ENCODE measurements at places on chromosomes 6 and 20.

DNA sequence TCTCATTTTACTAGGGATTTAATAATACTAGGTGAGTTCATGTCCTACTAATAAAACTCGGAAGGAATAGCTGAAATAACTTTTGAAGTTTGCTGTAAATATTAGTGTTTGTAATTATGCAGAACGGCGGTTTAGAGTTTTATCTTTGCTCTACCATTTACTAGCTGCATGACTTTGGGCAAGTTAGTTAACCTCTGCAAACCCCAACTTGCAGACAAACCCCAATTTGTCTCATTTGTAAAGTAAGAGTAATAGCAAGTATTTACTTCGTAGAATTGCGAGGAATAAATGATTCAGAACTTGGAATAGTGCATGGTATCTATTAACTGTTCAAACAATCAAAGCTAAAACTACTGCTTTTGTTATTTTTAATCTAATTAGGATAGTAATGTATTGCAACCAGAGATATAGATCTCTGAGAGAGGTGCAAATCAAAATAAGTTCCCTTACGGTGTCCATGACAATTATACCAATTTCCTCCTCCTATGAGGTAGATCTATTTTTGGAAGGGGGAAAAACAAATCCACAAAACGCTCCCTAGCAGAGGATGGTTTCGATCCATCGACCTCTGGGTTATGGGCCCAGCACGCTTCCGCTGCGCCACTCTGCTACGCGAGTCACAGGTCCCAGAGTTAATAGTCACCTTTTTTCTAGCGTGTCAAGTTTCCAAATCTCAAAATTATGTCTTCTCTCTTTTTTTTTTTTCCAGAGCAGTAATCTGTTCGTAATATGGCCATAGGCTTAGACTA is 35.1 kb upstream of the BTN3A2 start:
- no peak for DNase-seq

GRCh38 chr6:34240329-34241248 is 3.9 kb downstream of the HMGA1 start:
- DNase-seq = no peak

DNA sequence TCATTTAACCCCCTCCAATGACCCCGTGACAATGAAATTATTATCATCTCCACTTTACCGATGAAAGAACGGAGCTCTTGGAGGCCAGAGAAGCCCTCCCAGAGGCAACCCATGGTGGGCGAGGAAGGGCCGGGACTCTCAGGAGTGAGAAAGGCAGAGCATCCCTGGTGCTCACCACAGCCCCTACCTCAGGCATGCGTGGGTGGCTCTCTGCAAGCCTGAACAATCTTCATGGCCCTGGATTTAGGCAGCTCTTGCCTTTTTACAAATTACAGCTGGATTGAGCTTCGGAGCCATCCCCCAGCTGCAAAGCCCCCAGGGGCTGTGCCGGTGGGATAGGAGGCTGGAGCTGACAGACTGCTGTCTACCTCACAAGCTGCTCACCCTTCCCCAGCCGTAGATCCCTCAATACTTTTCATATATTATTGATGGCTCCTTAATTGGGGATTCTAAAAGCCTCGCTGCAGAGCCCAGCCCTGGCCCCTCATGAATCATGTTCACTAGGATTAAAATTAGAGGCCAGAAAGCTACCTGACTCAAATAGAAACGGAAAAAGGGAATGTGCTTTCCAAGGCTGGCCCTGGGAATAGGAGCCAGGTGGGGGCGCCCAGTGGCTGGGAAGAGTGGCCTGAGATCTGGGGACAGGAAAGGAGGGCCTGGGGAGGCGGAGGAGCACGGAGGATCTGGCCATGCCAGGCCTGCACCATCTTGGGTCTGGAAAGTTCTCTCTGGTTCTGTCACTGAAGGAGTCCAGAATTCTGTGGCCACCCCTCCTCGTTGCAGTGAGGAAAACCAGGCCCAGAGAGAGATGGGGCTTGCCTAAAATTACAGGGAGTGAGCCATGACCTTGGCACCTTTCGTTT is 29.1 kb downstream of the CPNE5 start:
- no peak for DNase-seq

- no peak for DNase-seq
Measured at GRCh38 chr6:132725471-132725870, 11.6 kb upstream of the VNN1 start.

DNA sequence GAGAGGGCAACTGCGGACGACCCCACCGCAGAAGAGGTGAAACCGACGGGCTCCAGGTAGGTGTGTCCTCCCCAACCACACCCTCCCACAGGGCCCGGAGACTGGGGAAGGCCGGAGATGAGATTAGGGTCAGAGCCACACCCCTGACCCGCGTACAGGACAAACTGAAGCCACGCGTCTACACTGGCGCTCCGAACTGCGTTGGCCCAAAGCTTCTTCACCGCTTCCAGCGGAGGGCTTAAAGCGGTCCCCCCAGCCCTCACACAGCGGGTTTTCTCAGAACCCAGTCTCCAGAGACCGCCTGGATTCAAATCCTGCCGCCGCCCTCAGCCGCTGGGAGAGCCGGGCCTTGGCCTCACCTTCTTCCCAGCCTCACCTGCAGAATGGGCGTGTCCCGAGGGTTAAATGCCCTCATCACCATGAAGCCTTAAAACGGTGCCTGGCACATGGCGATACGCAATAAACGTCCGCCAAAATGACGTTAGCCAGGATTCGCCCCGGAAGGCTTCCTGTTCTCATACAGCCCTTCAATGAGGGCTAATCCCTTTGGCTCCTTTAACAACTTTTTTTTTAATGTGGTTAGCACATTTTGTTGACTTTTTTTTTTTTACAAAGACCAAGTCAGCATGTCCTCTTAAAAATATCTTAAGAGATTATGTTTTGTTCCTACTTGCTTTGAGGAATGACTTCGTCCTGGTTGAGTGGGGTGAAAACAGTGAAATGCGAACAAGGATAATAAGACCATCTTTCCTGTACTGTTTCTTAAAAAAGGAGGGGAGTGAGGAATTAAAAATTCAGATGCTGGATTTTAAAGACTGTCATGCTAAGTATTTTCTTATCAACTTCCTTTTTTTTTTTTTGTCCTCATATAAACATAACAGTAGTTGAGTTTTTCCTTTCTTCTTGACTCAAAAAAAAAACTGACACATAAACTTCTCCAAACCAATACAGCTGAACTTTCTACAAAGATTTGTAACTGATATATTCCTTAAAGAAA is 15.1 kb upstream of the ZNF217 start:
- no peak for DNase-seq

GRCh38 chr6:160634706-160635105 is 29.4 kb downstream of the LPA start:
- DNase-seq = peak; percentile 100

DNA sequence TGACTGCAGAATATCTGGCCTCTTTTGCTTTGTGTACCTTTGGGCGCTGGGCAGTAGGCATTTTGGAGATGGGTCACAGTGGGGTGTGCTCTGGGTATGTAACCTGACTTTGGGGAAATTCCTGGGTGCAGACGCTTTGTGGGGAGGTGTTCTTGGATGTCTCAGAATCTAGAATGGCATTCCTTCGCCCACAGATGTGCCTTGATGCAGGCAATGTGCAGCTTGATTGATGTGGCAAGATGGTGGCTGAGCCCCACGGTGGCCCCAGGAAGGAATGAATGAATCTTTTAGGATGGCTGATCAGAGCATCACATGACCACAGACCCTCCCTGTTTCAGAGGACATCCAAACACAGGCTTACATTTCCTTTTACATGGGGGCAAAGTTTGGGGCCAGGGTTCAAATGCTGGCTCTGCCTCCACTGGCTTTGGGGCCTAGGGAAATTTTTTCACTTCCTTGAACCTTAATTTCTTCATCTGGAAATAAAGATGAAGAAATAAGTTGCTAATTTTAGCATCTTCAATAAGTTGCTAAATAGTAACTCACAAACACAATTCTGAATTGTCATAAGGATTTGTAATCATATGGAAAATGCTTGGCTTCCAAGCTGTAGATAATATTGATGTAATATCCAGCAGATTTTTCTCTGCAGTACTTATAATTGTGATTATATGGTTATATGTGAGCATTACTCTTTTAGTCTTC is 5.6 kb downstream of the PPP1R16B start:
- DNase-seq = no peak

GRCh38 chr20:52941808-52942207 is 30.4 kb upstream of the TSHZ2 start:
- DNase-seq = no peak

- DNase-seq = peak; percentile 8
Measured at GRCh38 chr20:60959971-60960370, 292.1 kb upstream of the CDH4 start.

DNA sequence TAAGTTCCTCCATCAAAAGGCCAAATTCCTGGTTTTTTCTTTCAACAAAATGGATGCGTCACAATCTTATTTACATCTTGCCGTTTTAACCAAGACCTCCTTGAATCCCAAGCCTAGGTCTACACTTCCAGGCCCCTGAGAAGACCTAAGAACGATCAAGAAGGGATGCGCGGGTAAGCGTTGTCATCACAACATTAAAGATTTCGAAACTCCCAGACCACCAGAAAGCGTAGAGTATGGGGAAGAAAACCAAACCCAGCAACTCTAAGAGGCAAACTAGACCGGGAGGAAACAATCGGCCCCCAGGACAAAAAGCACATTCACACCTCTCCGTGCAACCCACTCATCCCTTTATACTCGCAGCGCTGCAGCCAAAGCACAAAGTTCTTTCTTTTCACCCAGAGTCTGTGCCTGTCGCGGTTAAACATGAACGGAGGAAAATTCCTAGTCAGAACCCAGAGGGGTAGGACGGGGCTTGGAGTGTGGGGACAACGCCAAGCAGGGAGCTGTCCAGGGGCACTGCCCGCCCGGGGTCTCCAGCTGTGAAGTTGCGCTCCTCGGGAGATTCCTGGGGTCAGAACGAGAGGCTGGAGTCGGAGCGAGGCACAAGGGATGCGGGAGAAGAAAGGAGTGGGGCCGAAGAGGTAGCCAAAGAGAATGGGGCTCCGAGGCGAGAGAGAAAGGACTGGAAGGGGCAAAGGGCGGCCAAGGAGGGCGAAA is 725 bp downstream of the OSER1 start:
- DNase-seq = no peak

GRCh38 chr6:118965371-118965770 is 30.4 kb upstream of the MCM9 start:
- no peak for DNase-seq

GRCh38 chr20:2132461-2132901 is 30.9 kb downstream of the STK35 start:
- DNase-seq = no peak

DNA sequence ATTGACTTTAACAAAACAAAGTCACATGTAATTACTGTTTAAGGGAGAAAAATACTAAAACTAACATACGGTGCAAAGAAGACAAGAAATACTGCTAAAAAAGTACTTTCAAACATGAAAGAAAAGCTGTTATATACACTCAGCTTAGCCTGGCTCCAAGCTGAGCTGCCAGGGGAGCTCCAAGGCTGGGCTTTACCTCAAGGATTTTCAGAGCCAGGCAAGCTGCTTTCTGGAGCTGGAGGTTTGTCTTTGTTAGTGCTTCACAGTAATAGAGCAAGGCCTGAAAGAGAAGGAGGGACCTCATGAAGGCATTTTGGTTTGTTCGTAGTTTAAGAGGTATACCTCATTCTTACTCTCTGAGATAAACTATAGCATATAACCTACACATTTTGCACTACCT is 19.6 kb upstream of the ARMH2 start:
- no peak for DNase-seq

- DNase-seq = no peak
Measured at GRCh38 chr20:971346-971745, 30.8 kb downstream of the RSPO4 start.

DNA sequence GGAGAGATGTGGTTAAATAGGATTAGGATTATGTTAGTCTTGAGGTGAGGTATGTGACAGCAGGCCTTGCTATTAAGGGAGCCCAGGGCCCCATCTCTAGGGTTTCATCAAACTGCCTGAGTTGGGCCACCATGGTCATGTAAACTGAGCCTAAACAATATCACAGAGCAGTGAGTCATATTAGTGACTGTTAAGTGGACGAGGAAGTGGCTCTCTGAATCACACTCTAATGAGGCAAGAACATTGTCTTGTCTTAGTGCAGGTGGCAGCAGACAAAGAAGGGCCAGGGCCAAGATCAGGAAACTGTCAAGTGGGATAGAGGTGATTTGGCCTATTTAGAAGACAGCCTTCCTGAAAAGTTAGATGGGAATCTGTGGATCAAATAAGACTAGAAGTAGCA is 23.1 kb downstream of the ENPP3 start:
- no peak for DNase-seq

GRCh38 chr20:36368869-36369268 is 62.7 kb downstream of the DLGAP4 start:
- DNase-seq = no peak

GRCh38 chr6:168039301-168039700 is 39.7 kb downstream of the FRMD1 start:
- DNase-seq = no peak

DNA sequence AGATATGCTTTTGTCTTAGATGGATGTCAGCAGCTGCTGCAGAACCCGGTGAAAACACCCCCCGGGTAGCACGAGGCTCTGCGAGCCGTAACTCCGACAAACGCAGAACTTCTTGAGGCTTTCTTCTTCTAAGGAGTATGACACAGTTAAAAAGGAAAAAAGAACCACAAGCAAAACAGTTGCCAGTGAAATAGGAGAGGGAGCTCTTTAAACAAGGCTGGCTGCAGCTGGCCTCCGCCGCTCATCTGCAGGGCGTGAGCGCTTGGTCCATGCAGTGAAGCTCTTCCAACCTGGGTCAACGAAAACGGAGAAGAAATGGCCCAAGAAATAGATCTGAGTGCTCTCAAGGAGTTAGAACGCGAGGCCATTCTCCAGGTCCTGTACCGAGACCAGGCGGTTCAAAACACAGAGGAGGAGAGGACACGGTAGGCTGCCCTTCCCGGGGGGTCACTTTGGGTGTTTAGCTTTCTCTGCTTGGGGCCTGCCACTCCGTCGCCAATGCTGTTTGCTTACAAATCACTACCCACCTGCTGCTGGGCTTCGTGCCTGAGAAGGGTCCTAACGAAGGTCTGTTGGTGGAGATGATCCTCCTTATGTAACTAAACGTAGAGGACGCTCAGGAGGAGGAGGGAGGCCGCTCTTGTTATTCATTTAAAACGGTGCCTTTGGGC is 13.2 kb downstream of the SYTL3 start:
- DNase-seq = no peak

DNA sequence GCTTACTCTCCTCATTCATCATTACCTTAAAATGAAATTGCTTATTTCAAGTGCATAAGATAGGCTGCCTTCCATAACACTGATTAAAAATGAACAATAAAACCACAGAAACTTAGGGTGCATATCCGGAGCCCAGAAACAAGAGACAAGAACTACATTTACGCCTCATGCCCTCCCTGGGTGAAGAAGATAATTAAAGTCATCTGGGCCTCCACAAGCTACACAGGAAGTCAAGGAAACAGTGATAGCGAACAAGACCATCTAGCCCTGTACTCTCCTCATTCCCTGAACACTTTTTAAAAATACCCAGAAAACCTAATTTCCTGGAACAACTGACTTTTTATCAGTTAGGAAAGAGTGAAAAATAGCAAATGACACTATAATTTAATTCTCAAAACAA is 6.3 kb downstream of the SOD2 start:
- DNase-seq = no peak

- DNase-seq = no peak
Measured at GRCh38 chr6:117136702-117137101, 128.7 kb upstream of the VGLL2 start.

GRCh38 chr6:79250107-79250514 is 15.6 kb upstream of the HMGN3 start:
- DNase-seq = no peak

- no peak for DNase-seq
Measured at GRCh38 chr20:56978475-56978874, 288.0 kb downstream of the BMP7 start.
